ENCODE measurements at places on chromosomes 7 and 10.

DNA sequence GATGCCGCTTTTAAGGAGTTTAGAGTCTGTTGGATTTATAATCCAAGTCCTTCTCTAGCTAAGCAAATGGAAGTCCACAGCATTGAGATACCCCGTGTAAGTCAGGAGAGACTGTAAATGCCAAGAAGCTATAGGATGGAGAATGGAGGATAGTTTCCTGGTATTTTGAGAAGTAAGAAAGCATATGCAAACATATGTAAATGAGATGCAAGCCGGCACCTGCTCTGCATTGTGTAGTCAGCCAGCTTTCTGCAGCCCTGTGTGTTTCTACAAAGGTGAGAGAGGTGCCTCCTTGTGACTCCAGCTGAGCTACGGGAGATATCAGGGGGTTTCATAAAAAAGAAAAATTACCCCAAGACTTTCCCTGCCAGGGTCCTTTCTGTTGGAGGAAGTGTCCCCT is 176.3 kb downstream of the RPS24 start:
- no peak for DNase-seq

GRCh38 chr10:83302623-83303022 is 836.7 kb upstream of the GHITM start:
- DNase-seq: no peak

GRCh38 chr10:87862679-87863052 is 667 bp downstream of the KLLN start:
- no peak for DNase-seq

DNA sequence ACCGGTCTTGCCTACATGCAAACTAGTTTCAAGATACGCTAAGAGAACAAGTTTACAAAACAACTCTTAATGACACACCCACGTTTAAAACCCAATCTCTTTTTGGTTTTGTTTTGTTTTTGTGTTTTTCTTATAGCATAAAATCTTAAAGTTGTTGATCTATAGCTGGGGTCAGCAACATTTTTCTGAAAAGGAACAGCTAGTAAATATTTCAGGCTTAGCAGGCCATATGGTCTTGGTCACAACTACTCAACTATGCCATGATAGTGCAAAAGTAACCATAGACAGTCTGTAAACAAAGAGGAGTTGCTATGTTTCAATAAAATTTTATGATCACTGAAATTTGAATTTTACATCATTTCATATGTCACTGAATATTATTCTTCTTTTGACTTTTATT is 327.4 kb downstream of the AGMO start:
- DNase-seq: no peak

DNA sequence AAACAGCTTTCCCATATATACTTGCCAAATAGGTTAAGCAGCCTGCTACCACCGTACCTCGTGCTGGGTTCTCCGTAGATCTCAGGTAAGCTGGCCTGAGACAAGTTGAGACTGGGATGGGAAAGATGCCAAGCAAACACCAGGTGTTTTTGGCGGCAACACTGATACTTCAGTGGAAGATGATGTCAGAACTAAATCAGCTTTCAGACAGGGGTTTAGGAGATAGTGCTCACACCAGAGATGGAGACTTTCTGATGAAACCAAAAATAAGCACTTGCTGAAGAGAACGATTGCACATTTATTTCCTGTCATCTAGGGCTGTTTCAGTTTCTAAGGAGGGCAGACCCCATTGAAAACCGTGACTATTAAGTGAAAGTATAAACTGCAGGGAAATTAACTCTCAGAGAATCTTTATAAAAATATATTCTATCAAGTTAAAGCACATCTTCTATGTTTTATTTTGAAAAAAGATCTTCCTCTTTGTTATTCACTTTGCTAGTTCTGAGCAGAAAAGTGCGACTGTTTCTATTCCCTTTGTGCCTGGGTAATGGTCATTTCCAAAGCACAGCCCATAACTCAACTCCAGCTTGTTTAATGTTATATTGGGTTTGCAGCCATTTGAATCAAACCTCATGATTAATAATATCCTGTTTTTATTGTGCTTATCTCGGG is 149.9 kb downstream of the CPED1 start:
- no peak for DNase-seq

GRCh38 chr7:39587393-39587792 is 21.2 kb downstream of the YAE1 start:
- DNase-seq: no peak

DNA sequence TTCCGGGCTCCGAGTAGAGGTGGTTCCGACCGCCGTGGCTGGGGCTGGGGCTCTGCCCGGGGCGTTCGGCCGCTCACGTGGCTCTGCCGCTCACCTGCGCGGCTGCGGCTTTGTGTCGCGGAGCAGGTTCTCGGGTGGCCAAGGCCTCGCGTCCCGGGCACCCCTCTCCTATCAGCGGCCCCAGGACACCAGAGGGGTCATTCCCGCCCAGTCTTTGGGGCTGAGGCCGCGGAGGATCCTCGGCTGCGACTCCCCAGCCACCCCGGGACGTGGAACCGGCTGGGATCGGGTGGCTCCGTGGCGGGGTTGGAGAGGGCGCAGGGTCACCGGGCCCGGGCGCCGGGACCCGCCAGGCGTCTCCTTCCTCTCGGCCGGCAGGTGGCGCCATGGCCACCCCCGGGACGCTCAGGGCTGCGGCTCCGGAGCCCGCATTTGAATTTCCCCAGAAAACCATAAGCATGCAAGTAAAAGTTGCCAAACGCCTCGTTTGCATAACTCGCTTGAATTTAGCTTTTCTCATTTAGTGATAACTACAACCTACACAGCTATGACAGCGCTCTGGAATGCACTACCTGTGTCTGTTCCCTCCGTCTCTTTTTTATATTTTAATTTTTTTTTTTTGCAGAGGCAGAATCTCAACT is 1.2 kb downstream of the COL26A1 start:
- DNase-seq: peak; percentile 37

DNA sequence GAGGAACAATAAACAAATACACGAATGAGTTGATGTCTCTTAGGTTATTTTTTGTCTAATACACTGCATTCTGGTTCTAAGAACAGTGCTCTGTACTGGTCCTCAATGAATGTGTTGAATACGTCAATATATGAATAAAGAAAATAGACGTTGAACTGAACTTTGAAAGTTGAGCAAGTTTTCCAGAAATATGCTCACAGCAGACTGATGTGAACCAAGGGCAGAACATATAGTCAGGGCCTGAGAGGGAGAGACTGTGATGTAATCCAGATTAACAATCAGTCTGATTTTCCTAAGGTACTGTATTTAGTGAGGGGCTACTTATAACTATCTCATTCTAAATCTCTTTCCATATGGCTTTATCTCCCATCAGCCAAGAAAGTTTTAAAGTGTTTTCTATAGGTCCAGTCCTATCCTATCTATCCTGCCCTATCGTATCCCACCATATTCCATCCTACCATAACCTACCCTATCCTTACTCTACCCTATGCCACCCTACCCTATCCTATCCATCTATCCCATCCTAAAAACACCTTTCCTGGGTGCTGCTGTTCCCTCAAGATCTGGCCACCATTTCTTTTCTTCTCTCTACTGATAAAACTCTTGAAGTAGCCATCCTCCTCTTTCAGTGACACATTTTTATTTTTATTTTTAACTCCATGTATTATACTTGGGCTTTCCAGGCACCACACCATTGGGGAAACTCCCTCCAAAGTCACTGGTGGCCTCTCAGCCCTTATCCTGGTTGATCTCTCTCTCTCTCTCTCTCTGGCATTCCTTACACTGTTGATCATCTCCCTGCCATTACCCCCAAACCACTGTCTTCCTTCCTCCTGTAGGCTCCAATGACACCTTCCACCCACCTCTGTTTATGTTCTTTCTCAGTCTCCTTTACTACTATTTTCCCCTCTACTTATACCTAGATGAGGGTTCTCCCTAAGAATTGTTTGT is 212.3 kb upstream of the SLC26A5 start:
- no peak for DNase-seq

DNA sequence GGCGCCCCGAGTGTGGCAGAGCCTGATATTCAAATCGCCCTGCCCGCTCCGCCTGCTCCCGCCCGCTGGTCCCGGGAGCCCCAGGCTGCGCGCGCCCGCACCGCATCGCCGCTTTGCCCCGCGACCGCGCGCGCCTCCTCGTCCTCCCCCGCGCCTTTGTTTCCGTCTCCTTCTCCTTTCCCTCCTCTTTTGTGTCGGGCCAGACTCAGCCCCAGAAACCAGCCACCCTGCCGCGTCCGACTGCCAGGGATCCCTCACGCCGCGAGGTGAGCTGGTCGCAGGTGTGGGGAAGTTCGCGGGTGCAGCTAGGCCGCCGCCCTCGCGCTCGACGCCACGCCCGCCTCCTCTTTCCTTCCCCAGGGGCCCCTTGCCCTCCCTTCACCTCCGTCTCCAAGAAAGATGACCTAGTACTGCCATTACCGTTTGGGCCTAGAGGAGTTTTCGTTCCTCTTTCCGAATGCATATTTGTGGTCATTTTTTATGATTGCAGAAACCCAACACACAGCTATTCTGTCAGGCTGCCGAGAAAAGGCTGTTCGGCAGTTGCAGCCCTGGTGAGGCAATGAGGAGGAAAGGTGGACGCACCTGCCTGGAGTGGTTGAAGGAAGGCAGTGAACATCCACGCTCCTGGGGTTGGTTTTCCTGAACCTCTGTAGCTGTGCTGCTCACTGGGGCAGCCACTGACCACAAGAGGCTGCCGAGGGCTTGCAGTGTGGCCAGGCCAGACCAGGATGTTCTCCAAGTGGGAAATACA is 107.3 kb downstream of the SNX10 start:
- DNase-seq: peak; percentile 27

- no peak for DNase-seq
Measured at GRCh38 chr7:342681-343216, 52.8 kb downstream of the FOXL3 start.

DNA sequence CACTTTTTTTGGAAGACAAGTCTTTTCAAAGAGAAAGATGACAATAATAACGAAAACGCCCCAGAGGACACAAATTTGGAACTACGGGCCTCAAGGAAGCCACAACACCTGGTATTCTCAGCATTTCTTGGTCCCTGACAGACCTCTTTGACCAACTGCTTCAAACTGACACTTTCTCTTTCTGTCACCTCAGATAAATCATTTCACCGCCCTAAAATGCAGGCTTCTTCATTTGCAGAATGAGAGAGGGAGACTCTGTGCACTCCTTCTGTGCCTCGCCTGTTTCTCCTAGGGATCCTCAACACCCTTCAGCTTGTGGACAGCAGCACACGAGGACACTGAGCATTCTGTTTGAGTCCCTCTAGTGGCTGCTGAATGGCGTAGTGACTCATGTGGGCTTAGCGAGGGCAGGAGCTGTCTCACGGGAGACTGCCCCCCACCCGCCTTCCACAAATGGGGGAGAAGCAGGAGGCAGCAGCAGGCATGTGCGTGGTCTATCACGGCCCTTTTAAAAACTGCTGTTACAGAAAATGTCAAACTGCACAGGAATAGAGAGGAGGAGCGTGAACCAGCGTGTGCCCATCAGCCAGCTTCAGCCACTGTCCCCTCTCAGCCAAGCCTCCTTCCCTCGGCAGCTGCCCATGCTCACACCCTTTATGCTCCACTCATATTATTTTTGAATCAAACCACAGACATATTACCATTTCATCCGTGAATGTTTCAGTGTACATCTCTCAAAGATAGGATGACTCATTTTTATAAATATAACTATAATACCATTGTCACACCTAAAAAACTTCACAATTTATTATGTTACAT is 41.4 kb downstream of the GSDME start:
- DNase-seq: no peak

GRCh38 chr7:91800389-91800788 is 80.1 kb downstream of the MTERF1 start:
- no peak for DNase-seq

- no peak for DNase-seq
Measured at GRCh38 chr10:69269761-69270160, 8.5 kb upstream of the HK1 start.

- DNase-seq: no peak
Measured at GRCh38 chr10:47278152-47278473, 21.9 kb upstream of the GDF10 start.

DNA sequence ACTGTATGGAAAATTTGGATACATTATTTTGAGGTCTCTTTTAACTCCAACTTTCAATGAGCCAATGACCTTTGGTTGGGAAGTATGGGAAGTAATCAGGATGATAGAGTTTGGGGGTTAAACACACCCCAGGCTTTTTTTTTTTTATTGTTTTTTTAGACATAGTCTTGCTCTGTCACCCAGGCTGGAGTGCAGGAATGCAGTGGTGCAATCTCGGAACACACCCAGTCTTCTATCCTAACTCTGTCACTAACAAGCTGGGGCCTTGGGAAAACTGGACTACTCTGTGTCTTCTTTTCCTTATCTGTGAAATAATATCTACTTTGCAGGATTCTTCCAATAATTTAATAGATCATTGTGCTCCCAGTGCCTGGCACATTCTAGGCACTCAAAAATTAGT is 37.6 kb upstream of the AGBL3 start:
- no peak for DNase-seq

- DNase-seq: no peak
Measured at GRCh38 chr7:134798155-134798554, 18.7 kb downstream of the CALD1 start.

- no peak for DNase-seq
Measured at GRCh38 chr7:98613601-98614425, 3.3 kb upstream of the NPTX2 start.

DNA sequence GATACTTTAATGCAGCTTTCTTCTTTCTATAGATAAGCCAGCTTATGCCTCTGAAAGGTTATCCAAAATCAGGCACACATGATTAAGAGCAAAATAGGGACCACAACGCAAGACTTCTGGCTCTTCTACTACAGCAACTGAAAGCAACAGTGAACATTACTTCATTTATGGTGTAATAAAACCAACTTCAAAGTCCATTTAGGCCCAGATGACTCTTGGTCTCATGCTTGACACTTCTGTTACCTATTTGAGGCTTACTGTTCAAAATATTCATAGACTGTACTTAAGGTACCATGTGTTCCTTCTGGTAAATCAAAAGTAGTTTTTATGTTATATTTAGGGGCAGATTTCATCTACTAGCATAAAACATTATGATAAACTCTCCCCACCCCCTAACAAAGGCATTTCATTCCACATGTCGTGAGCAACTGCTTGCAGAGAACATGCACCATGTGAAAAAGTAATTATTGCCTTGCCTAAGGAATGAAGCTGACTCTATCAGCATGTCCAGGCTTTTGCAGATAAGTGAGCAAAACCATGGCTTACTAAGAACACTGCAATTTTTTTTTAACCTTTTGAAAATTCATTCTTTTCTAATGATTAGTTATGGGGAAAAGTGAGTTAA is 154.9 kb upstream of the ITGB1 start:
- no peak for DNase-seq

GRCh38 chr10:69969977-69970376 is 82.7 kb upstream of the MACROH2A2 start:
- no peak for DNase-seq

DNA sequence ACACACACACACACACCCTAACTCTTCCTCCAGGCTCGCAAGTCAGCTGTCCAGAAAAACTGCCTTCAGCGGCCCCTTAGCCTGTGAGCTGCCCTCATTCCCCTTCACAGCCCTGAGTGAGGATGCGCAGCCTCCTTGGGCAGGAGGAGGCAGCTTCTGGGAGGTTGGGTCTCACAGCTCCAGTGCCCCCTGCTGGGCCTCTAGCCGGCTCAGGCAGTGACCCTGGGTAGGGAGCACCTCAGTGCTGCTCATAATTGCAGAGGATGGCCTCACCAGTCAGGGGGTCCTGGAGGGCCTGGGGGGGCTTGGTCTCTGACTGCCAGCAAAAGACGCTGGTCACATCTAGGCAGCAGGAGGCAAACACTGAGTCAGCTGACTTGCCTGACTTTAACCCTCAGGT is 43.7 kb downstream of the ZNF273 start:
- DNase-seq: no peak
